NCI-H1436 treated with DMSO at 0.1 percent for 48 hours (cell line): ENCODE measurements at places on chromosomes 1 and 21.

- DNase-seq, result no peak
Measured at GRCh38 chr1:119101563-119101962, 38.9 kb downstream of the WARS2 start.

- DNase-seq, result no peak
Measured at GRCh38 chr1:106534612-106535011, 521.9 kb upstream of the PRMT6 start.

DNA sequence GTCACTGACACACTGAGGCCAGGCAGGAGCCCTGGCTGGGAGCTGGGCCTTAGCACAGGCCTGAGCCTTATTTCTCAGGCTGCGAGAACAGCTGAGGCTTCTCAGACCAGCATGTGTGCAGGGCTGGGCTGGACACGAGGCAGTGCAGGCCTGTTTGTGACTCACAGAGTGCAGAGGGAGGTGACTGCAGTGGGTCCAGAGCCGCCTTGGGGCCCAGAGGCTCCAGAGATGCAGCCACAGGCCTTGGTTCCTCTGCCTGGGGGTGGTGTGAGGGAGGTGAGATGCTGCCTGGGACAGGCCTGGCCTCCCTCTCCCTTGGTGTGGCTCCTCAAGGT is 61.2 kb upstream of the ETV3 start:
- no peak for DNase-seq

DNA sequence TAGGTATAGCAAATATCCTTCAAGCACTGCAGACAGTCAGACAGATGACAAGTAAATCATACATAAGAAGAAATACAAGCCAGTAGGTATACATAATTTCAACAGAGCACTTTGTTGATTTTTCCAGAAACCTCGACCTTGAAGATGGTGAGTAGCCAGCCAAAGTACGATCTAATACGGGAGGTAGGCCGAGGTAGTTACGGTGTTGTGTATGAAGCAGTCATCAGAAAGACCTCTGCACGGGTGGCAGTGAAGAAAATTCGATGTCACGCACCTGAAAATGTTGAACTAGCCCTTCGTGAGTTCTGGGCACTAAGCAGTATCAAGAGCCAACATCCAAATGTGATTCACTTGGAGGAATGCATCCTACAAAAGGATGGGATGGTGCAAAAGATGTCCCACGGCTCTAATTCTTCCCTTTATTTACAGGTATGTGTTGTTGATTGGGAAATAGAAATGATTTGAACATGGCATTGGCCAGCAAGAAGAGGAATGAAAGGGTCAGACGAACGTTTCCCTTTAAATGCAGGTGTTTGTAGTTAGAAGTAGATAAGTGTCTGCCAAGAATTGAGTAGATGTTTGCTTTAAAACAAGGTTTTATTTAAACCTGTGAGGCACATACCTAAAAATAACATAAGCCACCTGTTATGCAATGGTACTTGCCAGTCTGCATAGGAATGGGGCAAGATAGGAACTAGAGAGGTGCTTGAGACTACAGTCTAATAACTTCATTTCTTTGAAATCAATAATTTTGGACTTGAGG is 2.7 kb downstream of the PDIK1L start:
- no peak for DNase-seq

DNA sequence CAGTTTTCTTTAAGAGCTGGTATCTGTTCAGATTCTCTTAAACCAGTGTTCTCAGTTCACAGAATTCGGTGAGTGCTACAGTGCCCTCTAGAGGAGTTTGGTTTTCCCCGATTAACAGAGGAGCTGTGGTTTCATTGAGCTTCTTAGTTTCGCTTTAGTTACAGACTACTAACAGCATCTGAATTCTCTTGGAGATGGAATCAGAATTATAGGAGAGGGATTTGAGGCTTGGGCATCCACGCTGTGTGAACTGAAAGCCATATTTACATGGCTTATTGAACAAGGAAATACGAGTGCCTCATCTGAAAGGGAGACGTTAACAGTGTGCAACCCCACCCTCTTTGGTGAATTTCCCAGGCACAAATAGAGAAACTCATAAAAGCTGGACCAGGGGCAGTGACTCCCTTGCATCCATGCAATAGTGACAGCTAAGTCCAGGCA is 202.0 kb downstream of the USH2A start:
- peak; percentile 76 for DNase-seq

DNA sequence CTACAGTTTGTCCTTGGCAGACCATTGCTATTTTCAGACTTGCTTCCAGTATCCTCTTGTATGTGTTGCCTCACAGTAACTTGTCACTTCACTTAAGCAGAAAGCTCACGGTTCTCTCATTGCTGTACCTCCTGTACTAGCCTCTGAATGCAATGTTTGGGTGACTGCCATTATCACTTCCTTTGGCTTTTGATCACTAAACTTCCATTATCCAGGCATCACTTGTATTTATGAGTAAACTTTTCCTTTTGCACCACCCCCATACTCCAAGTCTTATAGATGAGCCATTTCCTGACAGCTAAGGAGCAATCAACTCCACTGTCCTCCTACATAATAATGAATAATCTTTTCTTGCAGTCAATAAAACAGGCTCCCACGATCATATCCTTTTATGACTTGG is 255.3 kb downstream of the PDE4B start:
- DNase-seq, result no peak

DNA sequence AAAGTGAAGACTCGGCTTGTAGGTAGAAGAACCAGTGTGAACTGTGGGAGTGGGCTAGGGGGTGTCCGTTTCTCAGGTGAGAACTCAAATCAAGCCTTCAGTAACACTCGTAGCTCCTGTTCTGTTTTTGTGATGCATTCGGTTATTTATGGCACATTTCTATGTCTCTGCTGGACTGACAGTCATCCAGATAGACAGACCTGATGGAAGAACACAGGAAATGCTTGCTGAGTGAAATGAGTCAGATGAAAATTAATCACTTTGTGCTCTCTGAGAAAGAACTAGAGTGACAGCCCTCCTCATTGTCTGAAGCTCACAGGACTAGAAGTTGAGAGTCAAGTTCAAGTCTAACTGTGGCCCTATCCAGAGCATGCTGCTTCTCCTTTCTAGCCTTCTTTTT is 360.1 kb upstream of the PLXNA2 start:
- no peak for DNase-seq

DNA sequence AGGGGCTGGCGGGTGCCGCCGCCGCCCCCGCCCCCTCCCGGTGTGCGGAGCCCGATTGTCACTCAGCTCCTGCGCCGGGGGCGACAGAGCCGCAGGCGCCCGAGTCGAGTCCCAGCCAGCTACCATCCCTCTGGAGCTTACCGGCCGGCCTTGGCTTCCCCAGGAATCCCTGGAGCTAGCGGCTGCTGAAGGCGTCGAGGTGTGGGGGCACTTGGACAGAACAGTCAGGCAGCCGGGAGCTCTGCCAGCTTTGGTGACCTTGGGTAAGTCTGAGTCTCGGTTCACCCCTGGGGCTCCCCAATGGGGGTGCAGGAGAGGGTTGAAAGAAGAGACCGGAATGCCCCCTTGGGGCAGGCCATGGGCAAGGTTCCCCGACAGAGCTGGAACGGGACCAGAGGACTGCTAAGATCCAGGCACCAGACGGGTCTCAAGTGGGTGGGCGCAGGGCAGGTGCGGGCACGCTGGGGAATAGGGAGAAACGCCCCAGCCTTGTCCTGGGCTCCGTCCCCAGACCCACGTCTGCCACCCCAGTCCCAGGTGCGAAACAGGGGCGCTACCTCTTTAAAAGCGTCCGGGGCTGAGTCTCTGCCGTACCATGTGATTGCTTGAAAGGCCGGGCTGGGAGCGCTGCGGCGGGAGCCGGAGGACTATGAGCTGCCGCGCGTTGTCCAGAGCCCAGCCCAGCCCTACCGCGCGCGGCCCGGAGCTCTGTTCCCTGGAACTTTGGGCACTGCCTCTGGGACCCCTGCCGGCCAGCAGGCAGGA is at the start of gene ADORA1:
TSS of gene ADORA1 (plus strand) at position 61 of the 765 bp plus-strand sequence. CDS start 1,116 bp downstream, outside the sequence.
- no peak for DNase-seq

- no peak for DNase-seq
Measured at GRCh38 chr1:199157494-199157893, 518.7 kb downstream of the PTPRC start.

GRCh38 chr1:115052454-115053083 is 22.9 kb downstream of the TSHB start:
- no peak for DNase-seq

DNA sequence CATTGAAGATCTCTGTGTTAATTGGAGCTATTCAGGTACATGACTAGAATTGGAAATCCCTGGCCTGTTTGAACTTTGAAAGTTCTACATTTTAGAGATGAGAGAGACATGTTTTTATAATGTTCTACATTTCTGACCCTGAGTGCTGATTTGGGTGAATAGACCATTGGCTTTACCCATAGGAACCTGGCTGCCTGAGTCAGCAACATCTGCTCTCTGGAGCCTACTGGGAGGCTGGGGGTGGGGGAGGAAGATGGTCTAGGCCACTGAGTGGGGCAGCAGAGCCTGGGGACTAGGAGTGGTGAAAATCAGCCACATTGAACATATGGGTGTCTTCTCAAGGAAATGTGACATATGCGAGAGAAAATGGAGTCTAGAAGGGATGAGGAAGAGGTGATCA is 1.4 kb upstream of the VANGL1 start:
- DNase-seq, result no peak
